Urinary bladder (tissue), 4 donors: ENCODE measurements at places on chromosomes 1 and 21. TPM values are rescaled to one million over a fixed set of nuclear protein-coding genes. Genes with fewer than 3 reads are reported as not detected.

- no peak for DNase-seq
These were observed 2.6 kb downstream of the PUM1 start for GRCh38 chr1:31062867-31063380.

DNA sequence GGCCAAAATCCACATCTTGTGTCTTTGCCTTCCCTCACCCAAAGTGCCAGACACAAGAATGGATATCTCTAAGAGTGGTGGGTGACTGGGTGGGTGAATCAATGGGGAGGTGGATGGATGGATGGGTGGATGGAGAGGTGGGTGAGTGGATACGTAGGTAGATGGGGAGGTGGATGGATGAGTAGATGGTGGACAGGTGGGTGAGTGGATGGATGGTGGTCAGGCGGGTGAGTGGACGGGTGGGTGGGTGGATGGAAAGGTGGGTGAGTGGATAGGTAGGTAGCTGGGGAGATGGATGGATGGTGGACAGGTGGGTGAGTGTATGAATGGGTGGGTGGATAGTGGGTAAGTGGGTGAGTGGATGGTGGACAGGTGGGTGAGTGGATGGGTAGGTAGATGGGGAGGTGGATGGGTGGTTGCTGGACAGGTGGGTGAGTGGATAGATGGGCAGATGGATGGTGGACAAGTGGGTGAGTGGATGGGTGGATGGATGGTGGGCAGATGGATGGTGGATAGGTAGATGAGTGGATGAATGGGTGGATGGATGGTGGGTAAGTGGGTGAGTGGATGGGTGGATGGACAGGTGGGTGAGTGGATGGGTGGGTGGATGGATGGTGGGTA is 34.2 kb downstream of the SLC19A1 start:
- no peak for DNase-seq

DNA sequence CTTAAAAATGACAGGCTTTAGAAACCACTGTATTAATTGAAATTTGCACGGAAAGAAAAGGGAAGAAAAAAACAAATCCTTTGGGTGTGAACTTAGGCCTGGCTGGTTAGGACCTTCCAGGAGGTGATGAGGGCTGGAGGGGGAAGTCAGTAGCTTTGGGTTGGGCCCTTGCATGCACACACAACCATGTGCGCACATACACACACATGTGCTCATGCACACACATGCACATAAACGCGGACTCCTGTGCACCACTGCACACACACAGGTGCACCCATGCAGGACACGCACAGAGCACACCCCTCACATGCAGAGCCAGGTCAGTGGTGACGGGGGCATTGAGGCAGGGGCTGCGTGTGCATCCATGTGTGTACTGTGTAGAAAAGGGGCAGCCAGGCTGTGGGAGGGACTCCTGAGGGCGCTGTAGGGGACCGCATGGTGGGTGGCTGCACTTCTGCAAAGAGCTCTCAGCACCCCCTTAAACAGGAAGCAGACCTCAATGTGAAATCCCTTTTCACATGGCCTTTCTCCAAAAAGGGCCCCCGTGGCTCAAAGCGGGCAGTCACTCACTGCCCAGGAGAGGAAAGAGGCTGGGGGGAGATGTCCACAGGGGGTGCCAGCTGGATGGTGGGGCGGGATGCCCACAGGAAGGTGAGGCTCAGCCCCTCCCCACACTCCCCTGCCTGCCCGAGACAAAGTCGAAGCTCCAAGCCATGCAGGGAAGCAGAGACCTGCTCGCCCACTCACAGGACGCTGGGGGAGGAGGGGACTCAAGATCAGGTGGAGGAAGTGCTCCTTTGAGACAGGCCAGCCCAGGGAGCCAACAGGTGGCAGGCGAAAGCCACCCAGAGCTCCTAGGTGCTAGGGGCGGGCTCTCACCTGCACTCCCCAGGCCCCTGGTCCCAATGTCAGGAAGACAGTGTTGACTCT is 95.2 kb downstream of the ITPKB start:
- no peak for DNase-seq

- no peak for DNase-seq
These were observed 1.8 kb upstream of the CKS1B start for GRCh38 chr1:154972517-154973343.

- DNase-seq, result no peak
These were observed 133.7 kb upstream of the COL6A1 start for GRCh38 chr21:45847870-45848269.

DNA sequence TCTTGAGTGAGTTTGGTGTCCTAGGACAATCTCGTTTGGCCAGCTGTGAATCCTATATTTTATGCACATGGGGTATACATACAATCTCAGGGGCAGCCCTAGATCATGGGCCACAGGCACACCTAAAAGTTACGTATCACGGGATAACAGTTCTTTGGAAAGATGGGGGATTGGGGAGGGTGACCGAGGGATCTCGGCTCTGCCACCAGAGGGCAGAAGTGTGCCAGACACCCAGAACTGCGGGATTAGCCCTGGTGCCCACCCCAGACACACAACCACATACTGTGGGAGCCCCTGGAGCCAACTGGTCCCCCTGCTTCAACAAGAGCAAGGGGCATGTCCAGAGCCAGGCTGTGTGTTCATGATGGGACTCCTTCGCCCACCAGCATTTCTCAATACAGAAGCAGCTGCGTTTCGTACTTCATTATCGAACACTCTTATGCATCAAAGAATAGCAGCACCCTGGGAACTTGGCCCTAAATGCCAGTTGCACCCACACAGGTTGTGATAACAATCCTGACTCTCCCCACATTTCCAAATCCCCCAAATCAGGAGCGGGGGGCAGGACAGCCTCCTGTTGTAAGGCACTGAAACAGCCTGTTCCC is 37.4 kb downstream of the TMCO4 start:
- no peak for DNase-seq

- DNase-seq, result no peak
These were observed 33.2 kb downstream of the OTUD7B start for GRCh38 chr1:149977345-149977744.

DNA sequence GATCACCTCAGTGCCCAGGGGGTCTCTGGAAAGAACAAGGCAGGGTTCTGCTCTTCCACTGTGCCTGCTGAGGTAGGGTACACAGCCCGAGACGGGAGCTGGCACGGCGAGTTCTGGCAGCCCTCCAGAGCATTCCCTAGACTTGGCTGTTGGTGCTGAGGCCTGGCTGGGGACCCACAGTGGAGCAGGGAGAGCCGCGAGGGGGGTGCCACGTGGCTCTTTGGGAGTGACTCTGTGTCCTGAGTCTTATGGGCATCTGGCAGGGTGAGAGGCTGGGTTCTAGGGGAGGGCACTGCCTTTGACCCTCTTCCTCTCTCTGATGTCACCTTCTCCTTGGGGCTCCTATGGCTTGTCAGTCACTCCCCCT is 336.4 kb downstream of the CAMTA1 start:
- no peak for DNase-seq

- no peak for DNase-seq
These were observed 55.5 kb upstream of the DNAJC6 start for GRCh38 chr1:65253800-65254319.

- no peak for DNase-seq
These were observed 1.5 kb upstream of the RGS1 start for GRCh38 chr1:192574073-192574472.

DNA sequence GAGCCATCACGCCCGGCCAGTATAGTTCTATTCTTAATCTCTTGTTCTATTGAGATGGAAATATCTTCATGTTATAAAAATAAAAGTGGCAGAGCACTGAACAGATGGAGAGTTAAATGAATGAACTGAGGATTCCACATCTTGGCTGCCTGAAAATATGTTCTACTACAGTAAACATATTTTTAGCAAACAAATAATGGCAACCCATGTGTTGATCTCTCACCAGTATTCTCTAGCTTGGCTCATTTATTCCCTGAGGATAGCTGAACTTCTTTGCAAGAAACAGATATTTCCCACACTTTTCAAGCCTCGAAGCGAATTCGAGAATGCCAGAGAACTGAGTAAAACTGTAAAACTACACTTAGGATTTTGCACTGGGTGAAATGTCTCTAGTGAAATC is 58.9 kb downstream of the DIRAS3 start:
- no peak for DNase-seq

DNA sequence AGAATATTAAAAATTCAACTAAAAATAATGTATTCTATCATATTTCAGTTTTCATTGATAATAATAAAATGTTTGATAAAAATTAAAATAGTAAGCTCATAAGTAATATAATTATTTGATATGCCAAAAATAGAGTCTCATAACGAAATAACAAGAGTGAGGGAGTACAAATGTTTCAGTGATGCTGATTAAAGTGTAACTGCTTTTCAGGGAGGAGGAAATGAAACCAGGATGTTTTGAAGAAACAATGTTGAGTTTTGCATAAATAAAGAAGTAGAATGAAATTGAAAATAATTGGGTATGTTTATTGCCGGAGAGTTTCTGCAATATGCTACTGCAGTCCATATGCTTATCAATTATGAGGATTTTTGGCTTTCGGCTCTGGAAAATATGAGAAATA is 1159.8 kb upstream of the ADGRL2 start:
- DNase-seq, result no peak

DNA sequence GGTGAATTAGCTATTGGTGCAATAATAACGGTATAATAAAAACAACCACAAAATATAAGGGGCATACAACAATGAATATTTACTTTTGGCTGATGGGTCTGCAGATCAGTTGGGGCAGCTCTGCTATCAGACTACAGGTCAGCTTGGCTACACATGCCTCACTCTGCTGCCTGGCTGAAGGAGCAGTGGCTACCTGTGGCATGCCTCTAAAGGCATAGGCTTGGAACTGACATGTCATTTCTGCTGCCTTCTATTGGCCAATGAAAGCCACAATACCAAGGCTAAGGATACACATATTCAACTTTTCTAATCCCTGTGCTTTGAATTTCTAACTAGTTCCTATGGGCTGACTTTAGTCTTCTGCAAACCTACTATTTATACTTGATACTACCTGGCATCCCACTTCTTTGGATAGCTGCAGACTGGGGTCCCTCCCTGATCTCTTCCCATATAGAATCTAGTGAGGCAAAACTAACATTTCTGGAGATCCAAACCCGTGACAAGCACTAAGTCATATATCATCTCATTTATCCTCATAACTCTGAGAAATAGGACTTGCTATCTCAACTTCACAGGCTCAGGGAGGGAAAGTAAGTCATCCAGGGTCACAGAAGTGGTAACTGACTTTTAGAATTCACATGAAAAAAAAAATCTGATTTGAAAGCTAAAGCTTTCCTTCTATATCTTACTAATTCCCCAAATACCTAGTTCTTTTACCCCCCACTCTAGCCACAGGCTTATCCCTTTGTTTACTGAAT is 19.2 kb upstream of the SYDE2 start:
- DNase-seq, result no peak

DNA sequence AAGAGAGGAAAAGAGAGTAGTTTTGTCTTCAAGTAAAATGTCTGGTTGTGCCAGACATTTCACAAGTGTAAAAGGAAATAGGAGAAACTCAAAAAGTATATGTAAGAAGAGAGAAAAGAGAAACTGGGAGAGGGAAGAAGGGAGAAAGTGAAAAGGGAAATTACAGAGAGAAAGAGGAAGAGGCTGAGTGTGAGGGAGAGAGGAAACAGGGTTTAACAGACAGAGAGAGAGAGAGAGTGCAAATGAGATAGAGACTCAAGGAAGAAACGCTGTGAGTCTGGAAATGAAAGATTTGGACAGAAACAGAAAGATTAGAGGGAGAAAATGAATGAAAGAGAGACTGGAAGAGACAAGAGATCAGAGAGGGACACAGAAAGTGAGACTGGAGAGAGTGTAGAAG is 806.2 kb downstream of the PLA2G4A start:
- DNase-seq, result no peak

DNA sequence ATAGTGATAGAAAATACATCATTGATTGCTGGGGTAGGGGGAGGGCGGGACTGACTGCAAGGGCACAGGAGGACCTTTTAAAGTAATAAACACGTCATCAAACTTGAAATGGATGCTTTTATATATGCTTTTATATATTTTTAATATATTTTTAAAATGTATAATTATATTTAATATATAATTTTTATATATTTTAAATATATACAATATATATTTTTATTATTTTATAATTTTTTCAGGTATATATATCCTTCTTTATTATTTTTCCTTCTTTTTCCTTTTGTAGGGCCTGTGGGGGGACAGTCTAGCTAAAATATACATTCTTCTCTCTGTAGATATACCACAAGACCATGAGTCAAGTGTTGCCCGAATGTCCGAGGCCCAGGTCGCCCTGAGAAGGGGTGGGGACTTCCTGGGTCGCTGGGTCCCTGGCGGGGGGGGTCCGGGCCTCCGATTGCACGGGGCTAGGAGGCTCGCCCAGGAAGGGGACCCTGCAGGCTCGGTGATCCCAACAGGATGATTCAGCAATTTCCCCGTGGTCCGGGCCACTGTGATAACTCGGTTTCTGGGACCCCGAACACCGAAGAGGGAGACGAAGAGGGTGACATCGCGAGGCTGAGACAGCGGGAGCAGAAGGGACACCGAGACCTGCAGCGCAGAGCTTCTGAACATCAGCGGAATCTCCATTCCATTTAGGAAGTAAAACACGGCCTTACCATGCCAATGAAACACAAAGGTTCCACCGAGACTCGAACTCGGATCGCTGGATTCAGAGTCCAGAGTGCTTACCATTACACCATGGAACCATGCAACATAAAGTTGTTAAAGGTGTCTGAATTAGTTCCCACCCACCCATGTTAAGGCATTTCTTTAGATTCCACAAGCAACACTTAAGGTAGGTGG is 112.5 kb upstream of the NBPF11 start:
- no peak for DNase-seq

- DNase-seq, result no peak
These were observed 40.7 kb downstream of the FOXO6 start for GRCh38 chr1:41401899-41402298.

DNA sequence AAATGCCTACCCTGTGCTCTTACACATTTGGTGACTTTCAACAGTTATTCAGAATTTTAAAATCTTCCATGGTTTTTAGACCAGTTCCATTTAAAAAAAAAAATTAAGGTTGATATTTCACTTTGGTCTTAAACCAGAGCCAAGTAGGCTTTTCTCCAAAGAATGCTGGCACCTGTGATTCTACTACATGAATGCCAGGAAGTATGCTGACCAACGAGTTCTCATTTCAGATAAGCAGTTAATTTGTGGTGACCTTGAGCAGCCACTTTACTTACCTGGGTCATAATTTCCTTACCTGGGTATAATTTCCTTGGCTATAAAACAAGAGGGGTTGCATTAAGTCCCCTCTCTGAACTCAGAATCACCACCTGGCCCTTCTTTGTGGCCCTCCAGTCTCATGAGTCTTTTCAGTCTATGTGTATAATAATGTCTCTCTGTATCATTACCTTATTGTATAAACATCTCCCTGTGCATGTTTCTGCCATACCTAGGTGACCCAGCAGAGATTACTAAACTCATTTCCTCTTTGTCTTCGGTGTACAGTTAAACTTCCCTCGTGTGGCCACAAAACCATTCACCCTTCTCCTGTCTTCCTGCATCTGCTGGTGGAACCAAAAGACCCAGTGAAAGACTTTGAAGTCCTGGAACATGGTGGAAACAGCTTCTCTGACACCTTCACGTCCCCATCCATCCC is 139.1 kb upstream of the DPT start:
- DNase-seq, result no peak

Gene CLCA4
- total RNA-seq, result 38.1 TPM

Gene PPM1J
- total RNA-seq, result 0.37 TPM

Gene CXADR
- 44.2 TPM for total RNA-seq

Gene GIPC2
- 4.4 TPM for total RNA-seq

Gene TMEM53
- 2.4 TPM for total RNA-seq

Gene EVA1C
- total RNA-seq, result 5.7 TPM

Gene SPRR2G
- not detected for total RNA-seq

Gene CFH
- 299 TPM for total RNA-seq
